AG20443 (cell line): ENCODE measurements at places on chromosomes 11 and 22.

GRCh38 chr11:85823816-85824215, 12.9 kb upstream of the SYTL2 start:
- no peak for DNase-seq

- no peak for DNase-seq
Measured at GRCh38 chr22:31106001-31106571, 1.3 kb downstream of the SELENOM start.

- DNase-seq = no peak
Measured at GRCh38 chr11:64173616-64174355, 7.9 kb upstream of the MACROD1 start.

GRCh38 chr11:120808616-120809050, 215.3 kb upstream of the TBCEL start:
- DNase-seq = no peak
